ENCODE measurements at places on chromosomes 4 and X. TPM values are rescaled to one million over a fixed set of nuclear protein-coding genes. Genes with fewer than 3 reads are reported as not detected.

Gene CLNK
- not detected for total RNA-seq

Gene STPG2
- total RNA-seq, result 0.19 TPM

Gene PPEF1
- 0.19 TPM for total RNA-seq

Gene CWH43
- total RNA-seq, result not detected

DNA sequence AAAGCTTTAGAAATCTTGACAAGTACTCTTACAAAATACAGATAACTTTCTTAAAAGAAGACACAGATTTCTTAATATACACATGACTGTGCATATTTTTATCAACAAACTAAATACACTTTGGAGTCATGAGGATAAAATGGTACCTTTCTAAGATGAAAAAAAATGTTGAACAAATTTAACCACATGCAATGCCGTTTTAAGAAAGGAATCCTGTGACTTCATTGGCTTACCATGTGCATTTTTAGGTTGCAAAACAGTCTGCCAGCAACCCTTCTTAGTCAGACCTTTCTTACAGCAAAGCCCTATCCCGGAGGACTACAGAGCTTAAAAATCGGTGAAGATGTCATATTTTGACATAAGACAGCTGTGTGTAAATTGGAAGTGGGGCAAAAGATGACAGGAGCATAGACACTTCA lies 51.7 kb downstream of the GASK1B start:
- DNase-seq, result no peak

DNA sequence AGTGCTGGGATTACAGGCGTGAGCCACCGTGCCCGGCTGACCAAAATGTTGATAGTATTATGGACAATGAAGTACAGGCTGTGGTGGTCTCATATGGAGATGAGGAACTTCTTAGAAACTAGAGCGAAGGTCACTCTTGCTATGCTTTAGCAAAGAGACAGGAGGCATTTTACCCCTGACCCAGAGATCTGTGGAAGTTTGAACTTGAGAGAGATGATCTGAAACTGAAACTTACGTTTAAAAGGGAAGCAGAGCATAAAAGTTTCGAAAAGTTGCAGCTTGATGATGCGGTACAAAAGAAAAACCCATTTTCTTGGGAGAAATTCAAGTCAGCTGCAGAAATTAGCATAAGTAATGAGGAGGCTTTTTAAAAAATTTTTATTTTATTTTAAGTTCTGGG lies 8.5 kb upstream of the CTAG2 start:
- no peak for DNase-seq

GRCh38 chrX:142238536-142238935 lies 33.4 kb upstream of the MAGEC2 start:
- no peak for DNase-seq

DNA sequence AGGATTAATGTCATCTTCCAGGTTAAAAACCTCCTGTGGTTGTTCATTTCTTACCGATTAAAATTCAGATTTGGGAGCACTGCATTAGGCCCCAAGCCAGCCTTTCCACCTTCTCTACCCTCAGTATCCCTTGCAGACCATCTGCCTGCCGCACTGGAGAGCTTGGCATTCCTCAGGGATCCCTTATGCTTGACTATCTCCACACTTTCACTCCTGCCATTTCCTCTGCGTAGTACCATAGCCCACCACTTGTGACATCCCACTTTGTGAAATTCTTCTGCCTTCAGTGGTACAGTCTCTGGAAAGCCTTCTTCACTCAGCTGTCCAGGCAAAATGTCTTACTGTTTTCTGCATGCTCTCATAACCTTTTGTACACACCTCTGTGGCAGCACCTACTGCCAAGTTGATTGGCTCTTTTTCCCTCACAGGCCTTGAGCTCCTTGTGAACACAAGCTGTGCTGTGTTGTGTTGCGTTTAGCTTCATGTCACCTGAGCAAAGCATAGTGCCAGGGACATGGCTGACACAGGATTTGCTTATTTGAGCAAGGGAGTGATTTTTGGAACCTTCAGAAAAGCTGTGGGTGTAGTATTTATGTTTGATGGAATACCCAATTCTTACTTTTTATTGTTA lies 156.4 kb downstream of the ARX start:
- DNase-seq, result no peak

DNA sequence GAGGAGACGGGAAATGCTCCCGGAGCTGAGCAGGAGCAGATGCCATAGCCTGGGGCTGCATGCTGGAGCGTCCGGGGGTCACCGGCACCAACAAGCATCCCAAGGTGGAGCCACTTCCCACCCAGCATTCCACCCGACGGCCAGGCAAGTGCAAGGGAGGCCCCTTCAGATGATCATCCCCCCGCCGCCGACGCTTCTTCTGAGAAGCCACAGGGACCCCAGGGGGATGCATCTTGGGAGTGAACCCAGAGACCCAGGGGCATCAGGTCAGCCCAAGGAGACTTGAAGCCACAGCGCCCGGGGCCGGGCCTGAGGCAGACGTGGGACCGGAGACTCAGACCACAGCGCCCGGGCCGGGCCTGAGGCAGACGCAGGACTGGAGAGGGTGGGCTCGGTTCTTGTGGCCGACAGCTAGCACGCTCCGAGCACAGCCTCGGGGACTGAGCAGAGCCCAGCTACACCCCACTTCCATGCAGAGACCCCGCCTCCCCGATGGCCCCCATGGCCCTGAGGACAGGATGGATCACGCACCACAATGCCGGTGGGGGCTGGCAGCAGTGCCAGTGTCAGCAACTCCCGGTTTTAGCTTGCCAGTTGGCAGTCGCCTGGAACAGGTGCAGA lies 33.0 kb upstream of the CPLX1 start:
- DNase-seq, result no peak

- DNase-seq, result no peak
Observed at GRCh38 chr4:144681806-144682205, 35.9 kb downstream of the HHIP start.

DNA sequence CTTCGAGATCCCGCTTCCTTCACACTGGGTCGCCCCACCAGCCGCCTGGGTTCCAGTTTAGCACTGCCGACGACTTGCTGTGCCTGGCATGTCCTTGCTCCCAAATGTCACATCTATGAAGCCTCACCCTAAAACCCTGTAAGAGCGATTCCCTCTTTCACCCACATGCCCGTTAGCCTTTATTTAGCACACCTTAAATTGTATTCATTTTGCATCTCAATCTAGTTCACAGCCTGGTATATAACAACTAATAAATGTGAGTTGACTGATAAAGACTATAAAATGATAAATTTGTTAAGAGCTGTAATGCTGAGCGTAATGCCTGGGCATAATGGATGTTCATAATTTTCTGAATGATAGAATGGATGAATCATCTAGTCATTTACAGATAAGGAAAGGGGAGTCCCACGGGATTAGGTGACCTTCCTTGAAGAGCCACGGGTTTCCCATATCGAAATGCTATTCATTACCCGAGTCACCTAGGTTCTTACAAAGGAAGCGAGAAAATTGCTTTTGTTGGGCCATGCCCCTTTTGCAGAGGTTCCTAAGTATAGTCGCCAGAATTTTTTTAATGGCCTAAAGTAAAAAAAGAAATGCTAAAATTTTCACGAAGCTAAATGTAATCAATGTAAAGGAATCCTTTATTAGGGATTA lies 1.1 kb upstream of the AP1S2 start:
- no peak for DNase-seq

Data from cardiac septum (tissue), 1 donor.